Activated naive CD8-positive, alpha-beta T cell treated with anti-CD3 and anti-CD28 coated beads for 36 hours (primary cell): ENCODE measurements at places on chromosomes 12 and 14. TPM values are rescaled to one million over a fixed set of nuclear protein-coding genes. Genes with fewer than 3 reads are reported as not detected.

DNA sequence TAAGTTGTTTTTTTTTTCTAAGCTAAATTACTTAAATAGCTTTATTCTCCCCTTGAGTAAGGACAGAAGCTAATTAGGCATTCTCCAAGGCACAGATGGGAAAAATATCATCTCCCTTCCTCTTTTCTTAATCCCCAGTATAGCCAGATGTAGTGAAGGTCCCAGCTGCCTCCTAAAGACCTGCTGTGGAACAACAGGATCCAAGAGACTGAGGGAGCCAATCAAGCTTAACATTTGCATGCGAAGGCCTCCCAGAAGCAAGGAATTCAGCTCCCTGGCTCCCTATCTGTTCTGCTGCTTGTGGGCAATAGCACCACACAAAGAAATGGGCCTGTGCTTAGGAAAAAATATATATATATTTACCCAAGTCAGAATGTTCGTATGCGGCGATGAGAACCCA is 255.2 kb downstream of the SYT1 start:
- no peak overlapping the region for H3K4me3 ChIP-seq
- no peak overlapping the region for H3K27ac ChIP-seq
- no peak for DNase-seq
- no peaks in the 10 kb centered on the region for H3K36me3 ChIP-seq

- no peaks in the 10 kb centered on the region for H3K4me1 ChIP-seq
- H3K36me3 ChIP-seq: no peaks in the 10 kb centered on the region
- no peak overlapping the region for H3K4me3 ChIP-seq
- no peaks in the 10 kb centered on the region for H3K27me3 ChIP-seq
- no peak overlapping the region for H3K27ac ChIP-seq
These were observed 587.1 kb upstream of the ATXN7L3B start for GRCh38 chr12:73950507-73950906.

Gene DPY19L2
- total RNA-seq: 6.2 TPM

GRCh38 chr12:61765926-61766325 is 494.3 kb upstream of the USP15 start:
- H3K4me3 ChIP-seq: no peak overlapping the region
- no peaks in the 10 kb centered on the region for H3K36me3 ChIP-seq
- peaks cover 3% of the 10 kb centered on the region for H3K27me3 ChIP-seq
- DNase-seq: no peak

- H3K36me3 ChIP-seq: no peaks in the 10 kb centered on the region
- no peak overlapping the region for H3K27ac ChIP-seq
These were observed 254.6 kb downstream of the C12orf42 start for GRCh38 chr12:103241184-103241583.
